Ovary (tissue), 10 donors: ENCODE measurements at places on chromosomes 5 and 9. TPM values are rescaled to one million over a fixed set of nuclear protein-coding genes. Genes with fewer than 3 reads are reported as not detected.

DNA sequence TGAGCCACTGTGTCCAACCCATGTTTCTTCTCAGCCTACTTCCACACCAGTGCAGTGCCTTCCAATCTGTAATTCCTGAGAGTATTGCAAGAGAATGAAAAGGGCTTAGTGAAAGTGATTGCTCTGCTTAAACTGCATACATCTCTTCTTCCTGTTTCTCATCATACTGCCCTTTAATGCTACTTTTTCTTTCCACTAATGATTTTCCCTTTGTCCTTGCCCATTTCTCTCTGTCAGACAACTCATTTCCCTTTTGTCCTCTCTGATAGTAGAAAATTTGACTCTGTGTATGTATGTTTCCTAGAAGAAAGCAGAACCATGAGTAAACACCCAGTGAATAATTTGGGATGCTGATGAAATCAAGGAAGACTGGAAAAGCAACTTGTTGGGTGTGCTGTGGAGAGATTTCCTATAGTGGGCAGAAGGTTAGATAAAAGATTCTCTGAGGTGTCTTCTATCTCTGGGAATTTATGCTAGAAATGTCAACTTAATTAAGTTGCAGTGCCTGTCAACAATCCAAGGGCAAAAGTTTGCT lies 102.2 kb upstream of the CHD1 start:
- H3K36me3 ChIP-seq, result no peaks in the 10 kb centered on the region
- H3K27ac ChIP-seq, result no peak overlapping the region
- no peak overlapping the region for H3K4me3 ChIP-seq
- no peak for DNase-seq

- H3K4me1 ChIP-seq, result no peaks in the 10 kb centered on the region
- no peaks in the 10 kb centered on the region for H3K27me3 ChIP-seq
- no peak overlapping the region for H3K4me3 ChIP-seq
- no peak for DNase-seq
- H3K36me3 ChIP-seq, result no peaks in the 10 kb centered on the region
Measured at GRCh38 chr5:59845730-59846129, 47.8 kb downstream of the PDE4D start.

DNA sequence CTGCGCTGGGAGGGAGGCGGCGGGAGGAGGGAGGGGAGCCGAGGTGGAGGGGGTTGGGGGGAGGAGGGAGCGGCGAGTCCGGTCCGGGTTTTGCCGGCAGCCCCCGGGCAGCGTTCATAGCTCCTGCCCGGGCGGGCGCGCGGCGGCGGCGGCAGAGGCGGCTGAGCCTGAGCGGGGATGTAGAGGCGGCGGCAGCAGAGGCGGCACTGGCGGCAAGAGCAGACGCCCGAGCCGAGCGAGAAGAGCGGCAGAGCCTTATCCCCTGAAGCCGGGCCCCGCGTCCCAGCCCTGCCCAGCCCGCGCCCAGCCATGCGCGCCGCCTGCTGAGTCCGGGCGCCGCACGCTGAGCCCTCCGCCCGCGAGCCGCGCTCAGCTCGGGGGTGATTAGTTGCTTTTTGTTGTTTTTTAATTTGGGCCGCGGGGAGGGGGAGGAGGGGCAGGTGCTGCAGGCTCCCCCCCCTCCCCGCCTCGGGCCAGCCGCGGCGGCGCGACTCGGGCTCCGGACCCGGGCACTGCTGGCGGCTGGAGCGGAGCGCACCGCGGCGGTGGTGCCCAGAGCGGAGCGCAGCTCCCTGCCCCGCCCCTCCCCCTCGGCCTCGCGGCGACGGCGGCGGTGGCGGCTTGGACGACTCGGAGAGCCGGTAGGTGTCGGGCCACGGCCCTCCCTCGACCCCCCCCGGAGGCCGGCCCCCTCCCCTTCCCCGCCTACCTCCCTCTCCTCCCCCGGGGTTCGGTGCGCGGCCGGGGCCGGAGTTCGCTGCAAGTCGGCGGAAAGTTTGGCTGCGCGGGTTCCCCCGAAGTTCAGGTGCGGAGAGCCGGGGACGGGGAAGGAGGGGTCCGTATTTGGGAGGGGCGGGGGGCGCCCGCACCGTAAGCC lies at the start of gene CXXC5:
CXXC5 (plus strand) TSS at position 145 of the 877 bp plus-strand sequence. CDS start 32,175 bp downstream, outside the sequence.
- H3K4me3 ChIP-seq, result peak within 1 kb of the TSS; percentile 49
- H3K36me3 ChIP-seq, result no peaks in the 10 kb centered on the region
- H3K27me3 ChIP-seq, result peaks cover 2% of the 10 kb centered on the region
- DNase-seq, result peak; percentile 75

Gene KIF24
- 0.68 TPM for total RNA-seq

Gene GRXCR2
- not detected for total RNA-seq

DNA sequence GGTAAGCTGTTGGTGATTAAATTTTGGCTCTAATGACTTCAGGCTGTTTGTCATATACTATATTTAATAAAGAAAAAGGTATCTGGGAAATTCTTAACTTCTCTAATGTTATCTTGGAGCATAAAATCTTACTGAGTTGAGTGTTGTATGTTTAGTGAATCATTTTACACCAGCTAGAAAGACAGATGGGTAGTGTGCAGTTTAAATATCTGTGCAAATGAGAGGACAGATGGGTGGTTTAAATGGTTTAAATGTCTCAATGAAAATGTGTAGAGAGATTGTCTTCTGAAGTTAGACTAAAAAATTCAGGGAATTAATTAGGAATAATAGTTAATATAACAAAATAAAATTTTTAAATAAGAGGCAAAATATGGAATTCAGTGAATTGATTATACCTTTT lies 114.5 kb downstream of the FER start:
- DNase-seq, result no peak
- H3K4me3 ChIP-seq, result no peak overlapping the region
- no peaks in the 10 kb centered on the region for H3K4me1 ChIP-seq
- no peaks in the 10 kb centered on the region for H3K36me3 ChIP-seq
- no peak overlapping the region for H3K27ac ChIP-seq

- no peaks in the 10 kb centered on the region for H3K36me3 ChIP-seq
- H3K4me1 ChIP-seq, result no peaks in the 10 kb centered on the region
- DNase-seq, result no peak
- no peak overlapping the region for H3K4me3 ChIP-seq
Measured at GRCh38 chr9:21023861-21024260, 7.6 kb downstream of the HACD4 start.

- no peak overlapping the region for H3K27ac ChIP-seq
- no peaks in the 10 kb centered on the region for H3K27me3 ChIP-seq
- no peaks in the 10 kb centered on the region for H3K4me1 ChIP-seq
- H3K36me3 ChIP-seq, result no peaks in the 10 kb centered on the region
- DNase-seq, result no peak
Measured at GRCh38 chr5:119435436-119436132, 16.7 kb upstream of the HSD17B4 start.

Gene CENPH
- 4.2 TPM for total RNA-seq

GRCh38 chr5:78025540-78025939 lies 249.4 kb upstream of the TBCA start:
- no peak overlapping the region for H3K27ac ChIP-seq
- no peaks in the 10 kb centered on the region for H3K36me3 ChIP-seq
- no peak for DNase-seq

DNA sequence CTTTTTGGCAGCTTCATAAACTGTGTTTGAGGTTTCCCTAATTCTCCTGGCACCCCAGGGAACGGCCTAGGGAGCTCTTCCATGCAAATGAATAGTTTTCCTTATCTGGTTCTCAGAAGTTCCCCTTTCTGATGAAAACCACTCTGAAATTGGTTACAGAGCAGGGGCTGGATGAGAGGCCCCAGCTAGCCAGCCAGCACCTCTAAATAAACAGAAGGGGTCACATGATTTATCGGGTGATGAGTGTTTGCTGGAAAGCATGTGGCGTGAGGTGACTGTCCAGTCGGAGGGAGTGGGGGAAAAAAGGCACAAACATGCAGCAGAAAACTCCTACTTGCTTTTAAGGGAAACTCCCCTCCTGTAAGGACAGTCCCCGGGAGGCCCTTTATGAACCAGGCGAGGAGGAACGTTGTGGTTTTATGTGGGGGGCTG lies 261.2 kb upstream of the ANKRD55 start:
- H3K4me1 ChIP-seq, result peaks cover 17% of the 10 kb centered on the region
- H3K27ac ChIP-seq, result peak overlapping the region; percentile 71
- H3K27me3 ChIP-seq, result no peaks in the 10 kb centered on the region
- no peak for DNase-seq
- no peaks in the 10 kb centered on the region for H3K36me3 ChIP-seq

DNA sequence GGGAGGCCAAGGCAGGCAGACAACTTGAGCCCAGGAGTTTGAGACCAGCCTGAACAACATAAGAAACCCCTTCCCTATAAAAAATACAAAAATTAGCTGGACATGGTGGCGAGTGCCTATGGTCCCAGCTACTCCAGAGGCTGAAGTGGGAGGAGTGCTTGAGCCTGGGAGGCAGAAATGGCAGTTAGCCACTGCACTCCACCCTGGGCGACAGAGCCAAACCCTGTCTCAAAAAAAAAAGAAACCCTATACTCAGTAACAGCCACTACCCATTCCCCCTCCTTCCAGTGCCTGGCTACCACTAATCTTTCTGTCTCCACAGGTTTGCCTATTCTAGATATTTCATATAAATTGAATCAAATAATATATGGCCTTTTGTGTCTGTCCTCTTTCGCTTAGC lies 14.3 kb upstream of the SIL1 start:
- H3K4me3 ChIP-seq, result no peak overlapping the region
- peaks cover 4% of the 10 kb centered on the region for H3K4me1 ChIP-seq
- H3K27ac ChIP-seq, result no peak overlapping the region
- no peak for DNase-seq

DNA sequence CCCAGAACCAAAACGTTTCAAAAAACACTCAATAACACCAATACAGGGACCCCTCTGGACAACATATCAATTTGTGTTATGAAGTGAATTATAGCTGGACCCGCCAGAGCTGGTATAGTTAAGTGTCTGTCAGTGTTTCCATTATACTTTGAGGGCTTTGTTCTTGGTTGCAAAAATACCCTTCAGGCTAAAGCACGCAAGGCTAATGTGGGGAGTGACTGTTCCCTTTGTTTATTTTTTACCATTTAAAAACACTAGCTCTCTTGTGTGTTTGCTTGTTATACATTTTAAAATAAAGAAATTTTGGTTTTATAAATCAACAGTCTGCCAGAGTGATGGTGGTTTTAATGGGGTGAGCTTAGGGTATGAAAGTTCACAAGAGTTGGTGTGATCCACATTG lies 859.5 kb downstream of the PTPRD start:
- no peak overlapping the region for H3K4me3 ChIP-seq
- H3K27ac ChIP-seq, result no peak overlapping the region
- no peaks in the 10 kb centered on the region for H3K4me1 ChIP-seq
- no peak for DNase-seq

DNA sequence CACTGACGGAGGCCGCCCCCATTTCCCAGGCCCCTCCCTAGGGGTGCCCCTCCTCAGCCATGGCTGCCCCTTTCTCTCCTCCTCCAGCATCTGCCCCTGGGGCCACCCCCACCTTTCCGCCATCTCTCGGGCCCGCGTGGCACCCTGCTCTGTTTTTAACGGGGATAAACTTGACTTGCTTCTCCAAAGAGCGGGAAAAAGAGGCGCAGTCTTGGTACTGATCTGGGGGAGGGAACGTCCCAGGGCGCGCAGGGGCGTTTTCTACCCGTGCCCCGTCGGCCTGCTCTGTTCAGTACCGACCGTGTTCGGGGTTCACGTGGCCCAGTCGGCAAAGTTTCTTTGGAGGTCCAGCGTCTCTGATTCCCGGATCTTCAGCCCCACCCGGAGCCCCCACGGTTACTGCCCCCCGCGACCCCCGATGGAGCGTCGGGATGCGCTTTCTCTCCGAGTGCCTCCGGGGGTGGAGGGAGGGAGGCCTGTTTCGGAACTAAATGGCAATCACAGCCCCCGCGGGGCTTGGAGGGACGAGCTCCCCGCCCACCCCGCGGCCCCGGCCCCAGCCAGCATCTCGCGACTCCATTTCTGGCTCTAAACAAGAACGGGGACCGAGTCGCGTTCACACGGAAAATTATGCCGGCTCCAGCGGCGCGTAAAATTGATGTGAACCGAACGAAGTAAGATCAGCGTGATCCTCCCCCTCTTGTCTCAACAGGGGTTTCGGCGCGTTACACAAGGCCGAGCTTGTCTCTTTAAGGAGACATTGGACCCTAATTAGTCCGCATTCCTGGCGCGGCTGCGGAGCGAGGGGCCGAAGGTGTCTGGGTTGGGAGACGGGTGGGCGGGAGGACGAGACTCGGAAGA lies 1.1 kb upstream of the TLE4 start:
- peak overlapping the region; percentile 68 for H3K4me3 ChIP-seq
- no peaks in the 10 kb centered on the region for H3K27me3 ChIP-seq
- no peaks in the 10 kb centered on the region for H3K4me1 ChIP-seq
- H3K36me3 ChIP-seq, result no peaks in the 10 kb centered on the region

Gene EXOC3
- total RNA-seq, result 36.6 TPM

DNA sequence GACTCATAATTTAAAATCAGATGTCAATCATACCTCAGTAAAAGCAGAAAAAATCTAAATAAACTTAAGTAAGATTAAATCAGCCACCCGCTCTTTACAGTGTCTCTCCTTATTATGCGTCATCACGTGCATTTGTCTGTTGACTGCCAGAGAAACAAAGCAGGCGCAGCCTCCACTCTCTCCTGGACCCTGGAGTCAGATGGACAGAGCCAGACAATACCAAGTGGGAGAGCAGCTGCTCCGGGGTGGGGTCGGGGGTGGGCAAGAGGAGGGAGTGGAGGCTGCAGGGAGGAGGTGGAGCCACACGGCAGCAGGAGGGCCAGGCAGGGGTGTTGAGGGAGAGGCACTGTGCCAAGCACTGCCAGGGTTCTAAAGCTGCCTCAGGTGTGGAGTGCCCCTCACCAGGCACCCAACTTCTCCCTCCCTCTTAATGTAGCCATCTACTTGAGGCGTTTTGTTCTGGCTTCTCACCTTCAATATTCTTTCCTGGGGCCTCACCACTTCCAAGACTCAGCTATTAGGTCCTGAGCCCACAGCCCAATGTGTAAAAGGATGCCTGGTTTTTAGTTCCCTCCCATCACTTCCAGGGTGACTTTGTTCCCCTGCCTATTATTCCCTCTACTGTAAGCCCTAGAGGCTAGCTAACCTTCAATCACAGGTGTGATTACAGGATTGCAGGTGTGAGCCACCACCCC lies 96.3 kb downstream of the GLDC start:
- DNase-seq, result no peak
- peaks cover 6% of the 10 kb centered on the region for H3K4me1 ChIP-seq
- no peaks in the 10 kb centered on the region for H3K27me3 ChIP-seq
- H3K36me3 ChIP-seq, result no peaks in the 10 kb centered on the region
- no peak overlapping the region for H3K4me3 ChIP-seq

DNA sequence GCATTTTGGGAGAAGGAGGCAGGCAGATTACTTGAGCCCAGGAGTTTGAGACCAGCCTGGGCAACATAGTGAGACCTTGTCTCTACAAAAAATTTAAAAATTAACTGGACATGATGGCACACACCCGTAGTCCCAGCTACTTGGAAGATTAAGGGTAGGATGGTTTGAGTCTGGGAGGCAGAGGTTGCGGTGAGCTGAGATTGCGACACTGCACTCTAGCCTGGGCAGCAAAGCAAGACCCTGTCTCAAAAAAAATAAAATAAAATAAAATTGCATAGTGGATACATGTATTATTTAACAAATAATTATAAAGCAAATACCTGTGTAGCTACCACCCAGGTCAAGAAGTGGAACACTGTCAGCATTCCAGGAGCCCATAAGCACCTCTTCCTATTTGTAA lies 90.1 kb downstream of the CDC42SE2 start:
- H3K4me3 ChIP-seq, result no peak overlapping the region
- no peak for DNase-seq
- no peaks in the 10 kb centered on the region for H3K4me1 ChIP-seq
- no peaks in the 10 kb centered on the region for H3K36me3 ChIP-seq
- no peak overlapping the region for H3K27ac ChIP-seq
